Liver (tissue), 10 donors: ENCODE measurements at places on chromosomes 16 and 17.
A peak's percentile ranks its signal among the peaks of the same experiment; 100 is the strongest.

DNA sequence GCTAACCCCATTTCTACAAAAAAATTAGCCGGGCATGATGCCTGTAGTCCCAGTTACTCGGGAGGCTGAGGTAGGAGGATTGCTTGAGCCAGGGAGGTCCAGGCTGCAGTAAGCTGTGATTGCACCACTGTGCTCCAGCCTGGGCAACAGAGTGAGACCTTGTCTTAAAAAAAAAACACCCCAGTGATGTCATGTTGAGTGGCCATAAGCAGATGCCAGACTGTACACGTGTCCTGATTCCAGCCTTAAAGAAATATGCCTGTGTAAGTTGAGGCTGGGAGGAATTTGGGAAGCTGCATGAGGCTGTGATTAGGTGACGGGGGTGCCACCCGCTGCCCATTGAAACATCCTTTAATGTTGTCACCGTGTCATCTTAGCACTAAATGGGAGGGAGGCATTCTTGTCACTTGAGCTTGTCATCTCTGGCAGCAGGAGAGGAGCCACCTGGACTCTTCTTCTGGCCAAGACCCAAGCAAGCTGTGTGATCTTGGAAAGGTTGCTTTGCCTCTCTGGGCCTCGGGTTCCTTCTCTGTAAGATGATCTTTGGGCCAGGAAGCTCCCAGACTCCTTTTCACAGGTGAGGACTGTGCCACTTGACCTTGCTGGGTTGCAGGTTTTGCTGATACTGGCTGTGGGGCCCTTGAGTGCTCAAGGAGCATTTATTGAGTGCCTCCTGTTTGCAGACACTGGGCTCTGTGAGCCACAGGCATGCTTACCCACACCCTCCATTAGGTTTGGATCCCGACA lies 98.3 kb upstream of the CIBAR2 start:
- H3K27ac ChIP-seq, result peak overlapping the region; percentile 68
- peaks cover 14% of the 10 kb centered on the region for H3K4me1 ChIP-seq
- H3K4me3 ChIP-seq, result no peak overlapping the region
- no peaks in the 10 kb centered on the region for H3K36me3 ChIP-seq
- no peaks in the 10 kb centered on the region for H3K27me3 ChIP-seq

- no peaks in the 10 kb centered on the region for H3K27me3 ChIP-seq
- H3K36me3 ChIP-seq, result no peaks in the 10 kb centered on the region
- no peak overlapping the region for H3K27ac ChIP-seq
Measured at GRCh38 chr16:64919929-64920607, 201.8 kb downstream of the CDH11 start.

DNA sequence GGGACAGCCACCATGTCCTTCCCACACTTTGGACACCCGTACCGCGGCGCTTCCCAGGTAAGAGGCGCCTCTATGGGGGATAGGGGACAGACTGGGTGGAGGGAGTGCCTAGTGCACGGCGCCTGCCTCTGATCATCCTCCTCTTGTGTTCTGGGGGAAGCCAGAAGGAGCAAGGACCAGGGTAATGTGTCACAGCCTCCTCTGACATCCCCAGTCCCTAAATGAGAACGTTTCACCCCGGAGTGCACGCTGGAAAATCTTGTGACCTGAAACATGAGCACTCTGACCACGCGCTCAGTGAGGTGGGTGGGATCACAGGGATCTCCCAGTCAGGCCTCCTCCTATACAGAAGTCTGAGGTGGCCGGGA lies 1.1 kb downstream of the IRX6 start:
- DNase-seq, result no peak
- H3K4me3 ChIP-seq, result no peak overlapping the region
- H3K27me3 ChIP-seq, result peaks cover 11% of the 10 kb centered on the region

DNA sequence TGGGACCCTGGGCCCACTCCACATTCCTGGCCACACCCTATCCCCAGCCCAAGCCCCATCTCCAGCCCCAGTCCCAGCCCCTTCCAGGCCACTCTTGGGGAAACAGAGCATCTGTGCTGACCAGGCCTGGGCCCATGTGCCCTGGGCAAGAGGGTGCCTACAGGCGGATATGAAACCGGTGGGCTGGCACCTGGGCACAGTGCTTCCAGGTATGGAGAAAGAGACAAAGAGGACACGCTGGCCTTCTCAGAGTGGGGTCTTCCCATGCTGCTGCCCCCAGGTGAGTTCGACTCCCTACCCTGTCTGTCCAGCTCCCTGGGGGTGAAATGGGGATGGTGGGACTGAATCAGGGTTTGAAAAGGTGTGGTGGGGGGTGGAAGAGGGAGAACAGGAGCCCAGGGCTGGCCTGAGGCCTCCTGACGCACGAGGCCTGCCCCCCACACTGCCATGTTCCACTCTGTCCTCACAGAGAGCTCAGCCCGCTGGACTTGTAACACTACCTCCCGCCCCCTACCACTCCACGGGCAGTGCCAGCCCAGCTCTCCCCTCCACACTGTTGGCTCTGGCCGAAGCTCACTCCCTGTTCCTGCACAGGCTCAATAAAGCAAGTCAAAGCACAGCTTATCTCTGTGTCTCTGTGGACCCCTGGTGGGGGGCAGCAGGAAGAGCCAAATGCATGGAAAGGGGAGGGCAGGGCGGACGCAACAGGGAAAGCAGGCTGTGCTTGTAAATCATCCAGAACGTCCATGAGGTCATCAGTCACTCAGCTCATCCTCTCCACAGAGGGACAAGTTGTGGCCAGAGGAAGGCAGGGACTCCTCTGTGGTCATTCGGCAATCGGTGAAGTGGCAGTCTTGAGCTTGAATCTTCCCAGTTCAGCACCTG lies 71.1 kb upstream of the TMEM97 start:
- H3K36me3 ChIP-seq, result no peaks in the 10 kb centered on the region
- H3K4me3 ChIP-seq, result no peak overlapping the region
- H3K4me1 ChIP-seq, result peaks cover 11% of the 10 kb centered on the region
- H3K27me3 ChIP-seq, result no peaks in the 10 kb centered on the region
- no peak overlapping the region for H3K27ac ChIP-seq

DNA sequence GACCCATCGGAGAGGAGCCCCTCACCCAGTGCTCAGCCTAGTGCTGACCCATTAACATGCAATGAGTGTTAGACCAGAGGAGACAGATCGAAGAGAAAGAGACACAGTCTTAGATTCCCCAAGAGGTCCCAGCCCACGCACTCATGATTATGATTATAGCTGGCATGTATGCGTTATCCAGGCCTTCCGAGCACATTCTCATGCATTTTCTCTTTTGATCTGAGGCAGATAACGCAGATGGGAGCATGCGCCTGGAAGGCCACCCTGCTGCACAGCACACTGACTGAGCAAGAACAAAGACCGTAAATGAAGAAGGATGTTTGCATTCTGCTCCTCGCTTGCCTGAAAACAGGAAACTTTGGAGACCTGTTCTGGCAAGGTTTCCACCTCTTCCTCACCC lies 232.7 kb downstream of the SOX9 start:
- H3K36me3 ChIP-seq, result no peaks in the 10 kb centered on the region
- no peaks in the 10 kb centered on the region for H3K4me1 ChIP-seq
- no peak overlapping the region for H3K27ac ChIP-seq

DNA sequence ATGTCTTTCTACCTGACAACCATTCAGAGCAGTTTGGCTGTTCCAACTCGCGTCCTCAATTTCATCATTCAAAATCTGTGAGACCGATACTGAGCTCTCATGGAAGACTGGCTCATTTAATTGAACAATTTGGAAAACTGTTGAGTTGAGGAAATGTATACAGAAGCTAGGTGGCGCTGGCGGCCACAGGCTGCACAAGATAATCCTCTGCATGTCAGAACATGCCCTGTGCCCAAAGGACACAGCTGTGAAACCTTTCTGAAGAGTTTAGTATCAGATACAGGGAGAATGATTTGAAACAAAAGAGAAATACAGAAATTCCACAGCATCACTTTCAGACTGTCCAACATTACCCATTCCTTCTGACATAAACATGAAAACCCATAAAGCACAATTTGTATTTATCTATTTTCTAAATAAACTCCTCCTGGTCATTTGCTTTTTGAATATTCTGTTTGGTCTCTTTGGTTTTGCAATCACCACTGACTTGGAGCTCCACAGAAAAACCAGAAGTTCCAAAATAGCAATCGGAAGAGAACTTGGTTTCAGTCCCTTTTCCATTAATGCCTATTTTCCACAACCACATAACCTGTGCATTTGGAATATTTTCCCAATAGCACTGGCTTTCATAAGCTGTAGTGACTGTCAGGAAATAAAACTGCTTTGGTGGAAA lies 192.8 kb downstream of the MAP2K6 start:
- H3K4me3 ChIP-seq, result no peak overlapping the region
- no peak overlapping the region for H3K27ac ChIP-seq
- no peaks in the 10 kb centered on the region for H3K36me3 ChIP-seq
- H3K27me3 ChIP-seq, result no peaks in the 10 kb centered on the region
- H3K4me1 ChIP-seq, result peaks cover 8% of the 10 kb centered on the region

GRCh38 chr17:81510785-81511553 lies 1.6 kb downstream of the ACTG1 start:
- no peaks in the 10 kb centered on the region for H3K27me3 ChIP-seq
- DNase-seq, result no peak
- peaks cover 26% of the 10 kb centered on the region for H3K4me1 ChIP-seq
- peaks cover 22% of the 10 kb centered on the region for H3K36me3 ChIP-seq
- peak overlapping the region; percentile 79 for H3K27ac ChIP-seq
- peak overlapping the region; percentile 87 for H3K4me3 ChIP-seq

DNA sequence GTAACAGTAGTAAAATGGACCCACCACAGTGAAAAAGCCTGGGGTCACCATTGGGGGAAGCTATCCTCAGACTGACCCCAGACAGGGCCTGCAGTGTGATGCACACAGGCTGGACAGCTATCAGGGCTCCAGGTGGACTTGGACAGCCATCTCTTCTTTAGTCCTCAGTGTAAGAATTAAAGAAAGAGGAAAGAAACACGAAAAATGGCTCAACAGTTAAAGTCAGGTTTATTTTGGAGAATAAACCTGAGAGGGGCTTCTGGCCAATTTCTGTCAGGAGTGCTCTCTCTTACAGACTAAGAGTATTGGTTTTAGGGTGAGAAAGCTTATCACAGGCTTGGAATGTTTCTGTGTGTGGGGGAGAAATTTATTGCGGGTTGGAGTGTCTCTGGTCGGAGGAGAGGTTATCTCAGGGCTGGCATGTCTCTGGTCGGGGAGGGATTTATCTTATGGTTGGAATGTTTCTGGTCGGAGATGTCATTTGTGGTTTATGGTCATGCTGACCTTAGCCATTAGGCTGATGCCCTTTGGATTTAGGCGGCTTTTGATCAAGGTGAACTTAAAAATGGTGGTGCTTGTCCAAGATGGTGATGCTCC lies 10.8 kb upstream of the B4GALNT2 start:
- H3K36me3 ChIP-seq, result no peaks in the 10 kb centered on the region
- no peaks in the 10 kb centered on the region for H3K4me1 ChIP-seq
- no peak for DNase-seq
- H3K27me3 ChIP-seq, result no peaks in the 10 kb centered on the region
- no peak overlapping the region for H3K27ac ChIP-seq

GRCh38 chr17:75031972-75032719 lies 14.6 kb downstream of the ATP5PD start:
- H3K4me3 ChIP-seq, result no peak overlapping the region
- H3K4me1 ChIP-seq, result peaks cover 8% of the 10 kb centered on the region
- peak; percentile 38 for DNase-seq
- no peak overlapping the region for H3K27ac ChIP-seq
- H3K27me3 ChIP-seq, result no peaks in the 10 kb centered on the region

DNA sequence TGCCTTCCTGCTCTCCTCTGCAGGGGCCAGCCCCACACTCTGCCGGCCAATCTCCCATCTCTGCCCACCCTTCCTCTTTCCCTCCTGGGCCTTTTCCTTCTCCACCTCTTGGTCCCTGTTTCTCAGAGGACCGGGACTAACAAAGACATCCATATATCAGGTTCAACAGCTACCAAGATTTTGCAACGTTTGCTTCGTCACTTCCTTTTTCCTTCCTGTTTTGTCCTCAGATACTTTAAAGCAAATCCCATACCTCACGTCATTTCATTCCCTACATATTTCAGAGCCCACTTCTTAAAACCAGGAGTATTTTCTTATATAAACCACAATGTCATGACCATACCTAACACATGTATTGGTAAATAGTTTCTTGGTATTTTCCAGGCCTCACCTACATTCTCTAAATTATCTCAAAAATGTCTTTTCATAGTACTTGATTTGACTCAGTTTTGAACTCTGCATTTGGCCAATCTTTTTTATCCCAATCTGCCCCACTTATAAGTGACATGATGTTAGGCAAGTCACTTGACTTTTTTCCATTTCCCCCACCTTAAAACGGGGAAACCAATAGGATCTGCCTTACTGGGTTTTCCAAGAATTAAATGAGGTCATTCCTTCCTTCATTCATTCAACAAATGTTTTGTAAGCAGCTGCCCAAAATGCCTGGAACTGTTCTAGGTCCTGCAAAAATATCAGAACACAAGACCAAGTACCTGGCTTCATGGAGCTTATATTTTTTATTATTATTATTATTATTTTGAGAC lies 7.2 kb upstream of the USP10 start:
- no peak for DNase-seq
- H3K27me3 ChIP-seq, result no peaks in the 10 kb centered on the region
- H3K4me1 ChIP-seq, result no peaks in the 10 kb centered on the region
- H3K4me3 ChIP-seq, result no peak overlapping the region
- H3K36me3 ChIP-seq, result no peaks in the 10 kb centered on the region

- H3K4me1 ChIP-seq, result peaks cover 9% of the 10 kb centered on the region
- H3K27ac ChIP-seq, result peak overlapping the region; percentile 2
- no peaks in the 10 kb centered on the region for H3K36me3 ChIP-seq
Measured at GRCh38 chr17:40038882-40039513, 15.2 kb downstream of the MED24 start.

DNA sequence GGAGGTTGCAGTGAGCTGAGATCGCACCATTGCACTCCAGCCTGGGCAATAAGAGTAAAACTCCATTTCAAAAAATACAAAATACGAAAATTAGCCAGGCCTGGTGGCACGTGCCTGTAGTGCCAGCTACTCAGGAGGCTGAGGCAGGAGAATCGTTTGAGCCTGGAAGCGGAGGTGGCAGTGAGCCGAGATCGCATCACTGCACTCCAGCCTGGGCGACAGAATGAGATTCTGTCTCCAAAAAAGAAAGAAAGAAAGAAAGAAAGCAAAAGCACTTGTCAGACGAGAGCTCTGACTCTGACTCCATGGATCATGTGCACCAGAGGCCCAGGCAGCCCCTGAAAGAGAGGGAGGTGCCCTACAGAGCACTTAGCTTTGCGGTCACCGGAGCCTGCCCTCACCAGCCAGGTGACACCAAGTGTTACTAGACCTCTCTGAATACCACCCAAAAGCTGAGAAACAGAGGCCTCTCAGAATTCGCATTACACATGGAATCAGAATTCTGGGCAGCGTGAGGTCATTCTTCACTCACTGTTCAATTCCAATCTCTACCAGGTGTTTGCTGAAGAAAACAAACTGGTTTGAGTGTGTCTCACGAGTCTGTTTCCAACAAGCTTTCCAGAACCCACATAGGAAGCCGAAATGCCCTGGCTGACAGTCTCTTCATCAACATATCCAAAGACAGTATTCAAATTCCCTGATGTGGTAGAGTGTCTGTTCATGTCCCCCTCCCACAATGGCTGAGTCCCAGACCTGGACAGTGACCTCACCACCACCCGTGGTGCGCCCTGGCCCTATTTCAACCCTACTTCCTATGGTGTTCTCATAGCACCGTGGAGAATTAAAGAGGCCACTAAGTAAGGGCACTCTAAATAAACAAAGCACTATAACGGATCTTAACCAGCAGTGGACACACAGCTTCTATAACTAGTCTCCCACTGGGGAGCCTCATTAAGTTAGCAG lies 1.5 kb downstream of the FLCN start:
- DNase-seq, result no peak
- peaks cover 10% of the 10 kb centered on the region for H3K36me3 ChIP-seq
- H3K27ac ChIP-seq, result peak overlapping the region; percentile 93
- peak overlapping the region; percentile 79 for H3K4me3 ChIP-seq
